ENCODE measurements at places on chromosomes 4 and X.

- no peak for DNase-seq
These were observed 115.9 kb upstream of the RBPJ start for GRCh38 chr4:26204911-26205370.

GRCh38 chr4:147094238-147094637, 148.6 kb upstream of the TTC29 start:
- no peak for DNase-seq

DNA sequence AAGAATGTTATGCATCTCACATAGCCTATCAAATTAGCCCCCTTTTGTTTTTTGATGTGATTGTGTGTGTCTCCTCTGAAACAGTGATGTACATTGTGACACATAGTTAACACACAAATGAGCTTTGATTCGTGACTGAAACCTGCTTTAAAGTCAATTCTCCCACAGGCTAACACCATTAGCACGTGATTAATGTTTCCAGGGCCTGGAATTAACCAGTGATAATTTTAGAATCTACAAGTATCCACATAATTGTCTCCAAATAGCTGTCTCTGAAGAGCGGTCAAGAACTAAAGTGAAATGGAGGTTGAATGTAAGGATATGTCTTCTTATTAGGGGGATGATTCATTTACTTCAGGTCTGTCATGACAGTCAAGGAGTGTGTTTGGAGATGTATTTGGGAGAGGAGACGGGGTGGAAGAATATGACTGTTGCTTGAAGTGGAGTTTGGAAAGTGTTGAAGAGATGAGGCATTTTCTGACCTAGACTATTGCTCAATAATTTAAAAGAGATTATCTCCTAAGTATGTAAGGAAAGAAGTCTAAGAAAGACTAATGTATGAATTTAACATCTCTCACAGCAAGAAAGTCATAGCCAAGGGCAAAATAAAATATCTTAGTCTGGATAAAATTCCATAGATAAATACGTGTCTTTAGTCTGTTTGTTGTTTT, 13.7 kb upstream of the RASGEF1B start:
- DNase-seq = no peak

DNA sequence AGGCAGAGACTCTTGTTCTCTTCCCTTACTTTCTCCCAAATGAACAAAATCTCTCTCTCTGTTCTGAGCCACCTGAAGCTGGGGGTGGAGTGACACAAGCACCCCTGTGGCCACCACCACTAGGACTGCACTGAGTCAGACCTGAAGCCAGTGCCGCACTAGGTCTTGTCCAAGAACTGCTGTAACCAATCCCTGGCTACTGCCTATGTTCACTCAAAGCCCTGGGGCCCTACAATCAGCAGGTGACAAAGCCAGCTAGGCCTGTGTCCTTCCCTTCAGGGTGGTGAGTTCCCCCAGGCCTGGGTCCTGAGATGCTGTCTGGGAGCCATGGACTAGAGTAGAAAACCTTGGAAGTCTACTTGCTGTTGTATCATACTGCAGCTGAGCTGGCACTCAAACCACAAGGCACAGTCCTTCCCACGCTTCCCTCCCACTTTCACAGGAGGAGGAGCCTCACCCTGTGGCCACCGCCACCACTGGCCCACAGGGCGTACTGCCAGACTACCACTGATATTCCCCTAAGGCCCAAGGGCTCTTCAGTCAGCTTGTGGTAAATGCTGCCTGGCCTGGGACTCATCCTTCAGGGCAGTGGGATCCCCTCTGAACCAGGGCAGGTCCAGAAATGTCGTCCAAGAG, 119.1 kb downstream of the RTL9 start:
- DNase-seq = no peak

DNA sequence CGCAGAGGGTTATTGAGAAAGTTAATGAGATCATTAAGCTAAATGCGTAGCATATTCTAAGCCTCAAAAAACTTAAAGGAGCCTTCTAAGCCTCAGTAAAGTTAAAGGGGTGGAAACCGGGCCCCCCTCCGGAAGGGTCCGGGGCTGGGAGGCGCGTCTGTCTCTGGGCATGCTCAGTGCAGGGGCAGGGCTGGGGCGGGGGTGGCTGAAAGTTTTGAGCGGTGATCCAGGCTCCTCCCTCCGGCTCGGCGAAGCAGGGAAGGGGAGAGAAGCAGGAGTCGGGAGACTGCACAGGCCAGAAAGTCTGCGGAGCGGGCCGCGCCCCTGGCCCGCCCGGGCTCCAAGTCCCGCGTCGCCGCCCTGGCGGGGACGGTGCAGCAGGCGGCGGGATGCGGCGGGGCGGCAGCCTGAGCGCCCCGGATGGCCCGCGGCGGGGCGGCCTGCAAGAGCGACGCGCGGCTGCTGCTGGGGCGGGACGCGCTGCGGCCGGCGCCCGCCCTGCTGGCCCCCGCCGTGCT, at the start of gene EVC:
EVC (plus strand) TSS at position 241 of the 518 bp plus-strand sequence; CDS start at position 421, 180 bp downstream.
- no peak for DNase-seq

DNA sequence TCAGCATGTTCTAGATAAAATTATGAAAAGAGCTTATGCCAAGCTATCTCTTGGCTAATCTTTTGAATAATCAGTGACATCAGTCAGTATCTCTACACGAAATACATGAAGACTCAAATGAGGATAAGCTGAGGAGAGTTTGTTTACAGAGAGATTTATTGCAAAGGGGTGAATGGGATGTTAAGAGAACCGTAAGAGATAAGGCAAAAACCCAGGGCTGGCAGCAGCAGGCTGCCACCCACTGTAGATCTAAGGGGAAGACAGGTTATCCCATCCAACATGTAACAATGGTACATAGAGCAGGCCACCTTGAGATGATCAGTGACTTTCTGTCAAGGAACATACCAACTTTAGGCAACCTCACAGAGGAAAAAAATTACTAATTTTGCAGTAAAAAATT, 432.1 kb upstream of the NR3C2 start:
- DNase-seq = no peak

GRCh38 chrX:72461766-72462165, 110.9 kb downstream of the HDAC8 start:
- DNase-seq = no peak

GRCh38 chr4:59238212-59238611, 1961.9 kb upstream of the ADGRL3 start:
- no peak for DNase-seq

DNA sequence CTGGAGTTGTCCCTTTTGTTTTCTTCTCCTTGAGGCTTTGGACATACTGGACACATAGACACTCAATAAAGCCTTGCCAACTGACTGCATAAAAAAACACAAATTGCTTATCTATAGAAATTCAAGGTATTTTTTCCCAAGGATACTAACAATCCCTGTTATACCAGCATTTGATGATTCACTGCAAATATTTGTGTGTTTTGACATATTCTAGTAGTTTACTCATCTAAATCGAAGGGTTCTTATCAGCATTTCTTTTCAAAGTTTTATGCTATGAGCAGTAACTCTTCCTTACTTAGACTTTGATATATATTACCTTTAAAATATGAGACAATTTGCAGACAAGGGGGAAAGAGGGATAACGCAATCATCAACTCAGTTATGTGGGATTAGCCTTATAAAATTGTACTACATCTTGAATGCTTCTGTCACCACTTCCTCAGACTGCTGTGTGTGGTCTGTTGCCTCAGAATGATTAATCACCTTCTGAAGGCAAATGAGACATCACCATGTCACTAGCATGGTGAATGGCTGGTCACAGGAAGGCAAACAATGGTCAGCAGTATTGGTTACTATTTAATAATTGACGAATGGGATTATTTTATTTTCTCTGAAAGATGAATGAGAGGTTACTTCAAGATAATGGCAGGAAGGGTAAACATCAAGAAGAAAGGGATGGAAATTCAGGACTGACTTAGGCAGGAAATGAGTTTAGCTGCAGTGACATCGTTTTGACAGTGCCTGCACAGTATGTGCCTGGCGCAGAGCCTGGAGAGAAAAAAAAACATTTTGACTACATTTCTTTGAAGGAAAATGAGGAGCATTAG, 544.3 kb upstream of the CNKSR2 start:
- DNase-seq = no peak

GRCh38 chr4:3106339-3107186, 32.1 kb downstream of the HTT start:
- peak; percentile 75 for DNase-seq

DNA sequence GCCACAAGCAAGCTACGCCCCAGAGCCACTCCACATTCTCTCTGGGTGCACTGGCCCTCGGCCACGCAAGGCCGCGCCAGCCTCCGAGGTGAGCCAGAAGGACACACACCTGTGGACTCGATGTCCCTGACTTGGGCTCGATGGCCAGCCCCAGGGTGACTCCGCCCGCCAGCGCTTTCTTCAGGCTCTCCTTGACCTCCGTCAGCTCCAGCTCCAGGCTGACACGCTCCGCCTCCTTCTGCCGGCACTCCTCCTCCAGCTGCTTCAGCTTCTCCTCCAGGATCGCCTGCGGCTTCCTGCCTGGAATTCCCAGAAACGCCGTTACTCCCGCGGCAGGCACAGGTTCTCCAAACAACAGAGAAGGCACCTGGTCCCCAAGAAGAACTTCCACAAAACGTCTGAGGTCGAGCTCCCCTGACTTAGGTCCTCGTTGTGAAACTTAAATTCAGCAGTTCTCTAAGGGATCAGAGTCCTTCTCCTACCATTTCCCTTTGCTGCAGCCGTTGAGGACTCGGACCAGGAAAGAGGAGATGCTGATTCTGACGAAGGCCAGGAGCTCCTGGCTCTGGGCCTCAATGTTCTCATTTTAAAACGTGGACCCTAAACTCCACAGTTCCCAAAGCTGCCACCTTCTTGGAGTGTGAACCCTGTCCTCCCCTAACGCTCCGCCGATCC, 166.8 kb downstream of the AFAP1 start:
- no peak for DNase-seq

DNA sequence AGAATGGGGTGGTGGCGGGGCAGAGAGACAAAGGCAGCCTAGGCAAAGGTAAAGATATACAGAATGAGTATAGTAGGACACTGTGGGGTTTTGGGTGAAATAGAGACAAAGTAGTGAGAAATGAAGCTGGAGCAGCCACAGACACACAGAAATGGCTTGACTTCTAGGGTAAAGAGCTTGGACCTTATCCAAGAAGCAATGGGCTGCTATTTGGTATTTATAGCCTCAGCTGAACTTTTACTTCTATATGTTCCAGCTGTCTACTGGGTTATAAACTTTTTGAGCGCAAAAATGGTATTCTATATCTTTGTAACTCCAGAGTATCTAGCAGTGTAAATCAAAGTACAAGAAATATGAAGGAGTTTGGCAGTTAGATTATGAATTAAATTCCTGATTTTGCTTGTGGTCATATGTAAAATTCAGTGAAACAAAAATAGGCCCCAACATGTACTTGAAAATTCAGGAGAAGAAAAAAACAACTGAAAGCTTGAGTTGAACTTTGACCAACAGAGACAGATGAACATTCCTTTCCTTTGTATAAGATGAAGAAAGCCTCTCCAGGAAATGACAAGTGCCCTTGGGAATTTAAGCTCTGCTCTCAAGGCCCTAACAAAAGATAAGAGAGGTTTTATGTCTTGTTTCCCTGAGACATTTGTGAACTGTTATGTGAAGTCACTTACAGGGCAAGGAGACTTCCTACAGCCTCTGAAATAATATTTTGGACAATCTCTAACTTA, 354.1 kb downstream of the CHIC1 start:
- no peak for DNase-seq

GRCh38 chrX:27680726-27681125, 90.6 kb downstream of the DCAF8L2 start:
- no peak for DNase-seq

- DNase-seq = no peak
These were observed 105.7 kb upstream of the PDLIM3 start for GRCh38 chr4:185640811-185641675.

DNA sequence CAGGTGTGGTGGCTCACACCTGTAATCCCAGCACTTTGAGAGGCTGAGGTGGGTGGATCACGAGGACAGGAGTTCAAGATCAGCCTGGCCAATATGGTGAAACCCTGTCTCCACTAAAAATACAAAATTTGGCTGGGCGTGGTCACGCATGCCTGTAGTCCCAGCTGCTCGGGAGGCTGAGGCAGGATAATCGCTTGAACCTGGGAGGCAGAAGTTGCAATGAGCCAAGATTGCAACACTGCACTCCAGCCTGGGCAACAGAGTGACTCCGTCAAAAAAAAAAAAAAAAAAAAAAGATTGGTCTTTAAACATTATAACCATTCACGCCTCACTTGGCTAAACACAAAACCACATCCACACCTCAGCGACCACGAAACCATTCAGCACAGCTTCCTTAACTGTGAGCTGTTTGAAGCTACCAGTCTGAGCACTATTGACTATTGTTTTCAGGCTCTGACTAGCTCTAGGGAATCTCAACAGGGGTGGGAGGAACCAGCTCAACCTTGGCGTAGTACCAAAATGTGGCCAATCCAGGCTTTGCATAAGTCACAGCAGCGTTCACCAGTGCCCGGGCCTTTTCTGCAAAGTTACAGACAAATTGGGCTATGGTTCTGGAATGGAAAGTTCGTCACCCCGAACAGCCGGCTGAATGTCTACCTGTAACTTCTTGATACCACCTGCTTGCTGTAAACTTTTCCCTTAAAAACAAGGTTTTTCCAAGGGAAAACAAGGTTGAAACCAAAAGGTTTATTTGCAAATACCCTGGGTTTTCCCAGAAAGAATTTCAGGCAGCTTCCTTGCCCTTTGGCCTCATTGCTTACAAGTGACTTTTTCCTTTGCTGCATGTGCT, 73.6 kb upstream of the DHX15 start:
- DNase-seq = no peak

- no peak for DNase-seq
These were observed 105.7 kb downstream of the WWC2 start for GRCh38 chr4:183204793-183205192.

GRCh38 chr4:1447676-1448588, 41.7 kb upstream of the NKX1-1 start:
- DNase-seq = no peak

DNA sequence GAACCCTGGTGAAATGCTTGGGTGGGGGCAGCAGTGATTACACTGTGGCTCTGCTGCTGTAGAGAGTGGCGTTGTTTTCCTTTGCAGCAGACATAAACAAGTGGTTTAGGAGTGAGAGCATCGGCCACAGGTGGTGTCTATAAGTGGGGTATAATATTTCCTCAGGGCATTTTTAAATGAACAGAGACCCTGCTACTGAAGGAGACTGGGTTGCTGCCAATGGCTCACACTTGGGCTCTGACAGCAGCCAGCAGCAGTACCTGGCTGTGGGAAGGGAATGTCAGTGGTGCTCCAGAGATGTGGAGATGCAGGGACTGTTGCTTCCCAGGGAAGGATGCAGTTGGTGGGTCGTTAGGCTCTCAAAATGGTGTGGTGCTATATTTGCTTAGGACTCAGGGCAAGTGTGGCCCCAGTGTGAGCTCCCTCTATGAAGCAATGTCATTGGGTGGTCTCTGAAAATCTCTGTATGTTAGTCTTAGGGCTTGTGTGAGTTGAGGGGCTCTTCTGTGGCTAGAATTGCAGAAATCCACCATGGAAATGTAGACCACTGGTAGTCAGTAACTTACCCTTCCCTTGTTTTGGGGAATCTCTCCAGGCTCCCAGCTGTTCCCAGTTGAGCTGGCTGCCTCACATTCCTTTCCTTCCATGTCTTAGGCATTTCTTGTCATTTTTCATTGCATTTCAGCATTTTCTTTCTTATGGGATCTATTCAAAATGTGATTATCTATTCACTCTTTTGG, 1023.0 kb upstream of the GRID2 start:
- DNase-seq = no peak

DNA sequence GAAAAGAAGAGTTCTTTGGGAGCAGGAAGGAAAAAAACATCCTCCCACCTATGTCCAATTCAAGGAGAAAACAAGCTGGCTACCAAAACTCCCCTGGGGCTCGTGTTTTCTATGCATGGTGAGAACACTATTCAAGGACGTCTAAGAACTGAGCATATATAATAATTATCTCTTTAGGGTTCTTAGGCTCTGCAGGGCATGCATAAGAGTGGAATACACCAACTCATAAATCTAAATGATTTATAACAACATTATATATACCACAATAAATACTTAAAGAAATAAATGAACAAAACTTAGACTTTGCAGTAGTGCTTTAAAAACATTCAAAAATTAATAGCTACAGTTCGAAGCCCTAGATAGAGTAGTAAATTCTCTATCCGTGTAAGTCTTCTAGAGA, 19.5 kb upstream of the TMEM154 start:
- DNase-seq = no peak

Data from stimulated activated CD8-positive, alpha-beta memory T cell treated with anti-CD3 and anti-CD28 coated beads, Interleukin-15, amount 100 ng/mL, for 24 hours (primary cell).